ENCODE measurements at places on chromosomes 11 and 22.

DNA sequence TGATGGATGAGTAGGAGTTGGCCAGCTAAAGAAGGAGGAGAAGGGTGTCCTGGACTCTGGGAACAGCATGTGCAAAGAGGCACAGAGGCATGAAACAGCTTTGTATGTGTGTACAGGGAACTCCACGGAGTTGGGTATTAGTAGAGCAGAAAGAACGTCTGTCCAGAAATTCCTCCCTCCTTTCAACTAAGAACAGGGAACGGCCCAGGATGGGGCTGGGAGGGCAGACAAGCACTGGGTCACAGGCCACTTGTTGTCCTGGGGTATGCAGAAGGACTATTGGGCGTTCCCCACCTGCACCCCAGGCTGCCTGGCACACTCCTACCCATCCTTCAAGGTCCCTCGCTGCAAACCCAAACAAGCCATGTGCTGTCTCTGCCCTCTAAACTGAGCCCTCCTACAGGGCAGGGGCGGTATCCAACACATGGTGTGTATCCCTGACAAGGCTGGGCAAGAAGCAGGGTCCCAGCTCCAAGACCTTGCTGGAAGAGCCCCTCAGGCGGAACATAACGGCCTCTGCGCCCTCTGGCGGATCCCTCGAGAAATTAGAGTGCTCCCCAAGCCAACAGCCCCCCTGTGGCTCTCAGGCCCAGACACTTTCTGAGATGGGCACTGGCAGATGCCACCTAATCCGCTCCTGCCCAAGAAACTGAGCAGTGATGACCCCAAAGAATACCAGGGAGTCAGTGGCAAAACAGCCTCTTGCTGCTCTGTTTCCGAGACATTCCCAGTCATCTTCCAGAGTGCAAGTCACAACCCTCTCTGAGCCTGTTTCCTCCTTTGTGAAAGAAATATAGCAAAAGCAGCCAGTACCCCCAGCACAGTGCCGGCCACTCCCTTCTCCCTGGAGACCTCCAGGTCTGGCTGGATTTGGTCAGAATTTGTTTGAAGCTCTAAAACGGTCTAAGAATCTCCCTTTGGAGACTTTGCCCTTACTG lies 1.6 kb upstream of the ELFN2 start:
- DNase-seq: peak; percentile 53

GRCh38 chr11:115984228-115984627 lies 480.0 kb upstream of the CADM1 start:
- no peak for DNase-seq

- DNase-seq: no peak
Measured at GRCh38 chr22:48734359-48734758, 1093.3 kb downstream of the BRD1 start.

- no peak for DNase-seq
Measured at GRCh38 chr11:58647141-58647699, 24.8 kb downstream of the CNTF start.

DNA sequence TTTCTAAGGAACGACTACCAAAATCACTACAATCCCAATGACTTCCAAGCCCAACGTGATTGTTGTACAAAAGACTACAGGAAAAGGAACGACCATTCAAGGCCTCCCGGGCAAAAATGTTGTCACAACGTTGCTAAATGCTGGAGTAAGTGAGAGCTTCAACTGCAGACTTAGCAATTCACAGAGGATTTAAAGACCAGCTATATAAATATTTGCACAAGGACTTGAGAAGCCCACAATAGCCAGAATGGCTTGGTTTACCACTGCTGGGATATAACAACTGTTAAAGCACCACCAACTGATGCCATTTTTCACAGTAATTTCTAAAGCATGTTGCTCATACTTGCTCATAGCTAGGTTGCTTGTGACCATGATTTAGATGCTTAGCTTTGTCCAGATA lies 78.3 kb downstream of the EMSY start:
- no peak for DNase-seq
